ENCODE measurements at places on chromosomes 6 and 20. TPM values are rescaled to one million over a fixed set of nuclear protein-coding genes. Genes with fewer than 3 reads are reported as not detected.
A peak's percentile ranks its signal among the peaks of the same experiment; 100 is the strongest.

The CST7 gene
- total RNA-seq = 3.1 TPM

- no peaks in the 10 kb centered on the region for H3K27me3 ChIP-seq
- peaks cover 3% of the 10 kb centered on the region for H3K4me1 ChIP-seq
- peak; percentile 54 for DNase-seq
- no peak within 1 kb of the TSS for H3K27ac ChIP-seq
- H3K4me3 ChIP-seq = peak within 1 kb of the TSS; percentile 58
Observed at GRCh38 chr6:154995254-154996015, at the start of gene TIAM2. TSS of gene TIAM2 (plus strand) at chr6:154995315. CDS start at chr6:155129224, 133,909 bp downstream.

- no peak overlapping the region for H3K27ac ChIP-seq
- H3K4me3 ChIP-seq = no peak overlapping the region
- no peak for DNase-seq
- H3K36me3 ChIP-seq = no peaks in the 10 kb centered on the region
Observed at GRCh38 chr6:109834595-109835437, 143.3 kb upstream of the GPR6 start.

DNA sequence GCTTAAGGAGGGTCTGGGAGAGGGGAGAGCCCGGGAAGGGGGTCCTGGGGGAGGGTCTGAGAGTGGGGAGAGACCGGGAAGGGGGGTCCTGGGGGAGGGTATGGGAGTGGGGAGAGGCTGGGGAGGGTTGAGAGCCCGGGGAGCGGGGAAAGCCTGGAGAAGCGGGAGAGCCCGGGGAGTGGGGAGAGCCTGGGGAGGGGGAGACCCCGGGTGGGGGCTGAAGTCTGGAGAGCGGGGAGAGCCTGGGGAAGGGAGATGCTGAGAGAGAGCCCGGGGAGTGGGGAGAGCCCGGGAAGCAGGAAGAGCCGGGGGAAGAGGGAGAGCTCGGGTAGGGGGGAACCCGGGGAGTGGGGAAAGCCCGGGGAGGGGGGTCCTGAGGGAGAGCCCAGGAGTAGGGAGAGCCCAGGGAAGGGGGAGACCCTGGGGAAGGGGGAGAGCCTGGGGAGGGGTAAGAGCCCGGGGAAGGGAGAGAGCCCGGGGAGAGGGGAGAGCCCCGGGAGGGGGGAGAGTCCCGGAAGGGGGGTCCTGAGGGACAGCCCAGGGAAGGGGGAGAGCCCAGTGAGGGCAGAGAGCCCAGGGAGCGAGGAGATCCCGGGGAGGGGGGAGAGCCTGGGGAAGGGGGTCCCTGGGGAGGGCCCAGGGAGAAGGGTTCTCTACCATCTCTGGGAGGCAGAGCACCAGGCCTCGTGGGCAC is 148.5 kb downstream of the SYNDIG1 start:
- DNase-seq = no peak
- H3K27ac ChIP-seq = no peak overlapping the region
- H3K4me3 ChIP-seq = no peak overlapping the region
- H3K27me3 ChIP-seq = no peaks in the 10 kb centered on the region
- no peaks in the 10 kb centered on the region for H3K4me1 ChIP-seq

The MOG gene
- total RNA-seq = not detected

DNA sequence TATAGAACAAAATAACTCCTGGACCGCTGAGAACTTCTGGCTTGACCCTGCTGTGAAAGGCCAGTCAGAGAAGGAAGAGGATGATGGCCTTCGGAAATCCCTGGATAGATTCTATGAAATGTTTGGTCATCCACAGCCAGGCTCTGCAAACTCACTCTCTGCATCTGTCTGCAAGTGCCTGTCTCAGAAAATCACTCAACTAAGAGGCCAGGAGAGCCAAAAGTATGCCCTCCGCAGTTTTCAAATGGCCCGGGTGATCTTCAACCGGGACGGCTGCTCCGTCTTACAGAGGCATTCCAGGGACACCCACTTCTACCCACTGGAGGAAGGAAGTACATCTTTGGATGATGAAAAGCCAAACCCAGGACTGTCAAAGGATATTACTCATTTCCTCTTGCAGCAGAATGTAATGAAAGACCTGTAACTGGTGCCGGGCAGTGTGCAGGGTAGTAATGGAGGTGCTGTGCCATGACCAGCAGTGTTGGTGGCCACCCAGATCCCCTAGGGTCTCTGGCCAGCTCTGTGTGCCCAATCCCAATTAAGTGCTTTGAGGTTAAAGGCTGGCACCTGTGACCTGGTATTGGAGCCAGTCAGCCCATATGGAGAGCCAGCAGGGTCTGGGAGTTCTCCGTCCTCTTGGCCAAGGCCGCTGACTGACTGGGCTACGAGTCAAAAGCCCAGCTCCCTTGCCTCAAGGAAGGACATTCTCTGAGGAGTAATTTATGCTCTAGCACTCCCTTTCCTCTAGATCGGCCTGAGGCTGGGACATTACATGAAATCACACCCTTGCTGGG is 87.1 kb downstream of the TRMT6 start:
- DNase-seq = no peak
- H3K4me3 ChIP-seq = no peak overlapping the region
- H3K36me3 ChIP-seq = no peaks in the 10 kb centered on the region
- no peak overlapping the region for H3K27ac ChIP-seq
- no peaks in the 10 kb centered on the region for H3K27me3 ChIP-seq

GRCh38 chr6:143485967-143486366 is 25.6 kb downstream of the FUCA2 start:
- no peaks in the 10 kb centered on the region for H3K4me1 ChIP-seq
- DNase-seq = no peak
- no peak overlapping the region for H3K4me3 ChIP-seq
- H3K27me3 ChIP-seq = no peaks in the 10 kb centered on the region
- no peaks in the 10 kb centered on the region for H3K36me3 ChIP-seq

- no peak overlapping the region for H3K4me3 ChIP-seq
- peaks cover 8% of the 10 kb centered on the region for H3K36me3 ChIP-seq
- no peak overlapping the region for H3K27ac ChIP-seq
- no peak for DNase-seq
Observed at GRCh38 chr20:41121399-41121798, 15.9 kb upstream of the PLCG1 start.

- H3K27ac ChIP-seq = no peak overlapping the region
- no peaks in the 10 kb centered on the region for H3K27me3 ChIP-seq
- DNase-seq = no peak
- no peaks in the 10 kb centered on the region for H3K4me1 ChIP-seq
- H3K4me3 ChIP-seq = no peak overlapping the region
Observed at GRCh38 chr6:166379800-166380199, 2.9 kb downstream of the MPC1 start.

The PLCB1 gene
- total RNA-seq = 10.7 TPM

The BMP7 gene
- total RNA-seq = 0.52 TPM

DNA sequence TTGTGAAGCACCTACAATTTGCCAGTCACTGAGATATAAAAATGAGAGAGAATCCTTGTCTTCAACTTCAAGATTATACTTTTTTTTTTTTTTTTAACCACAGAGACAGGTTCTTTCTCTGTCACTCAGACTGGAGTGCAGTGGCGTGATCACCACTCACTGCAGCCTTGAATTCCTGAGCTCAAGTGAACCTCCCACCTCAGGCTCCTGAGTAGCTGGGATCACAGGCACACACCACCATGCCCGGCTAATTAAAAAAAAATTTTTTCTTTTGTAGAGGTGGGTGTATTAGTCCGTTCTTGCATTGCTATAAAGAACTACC is 51.6 kb upstream of the PMEPA1 start:
- no peaks in the 10 kb centered on the region for H3K27me3 ChIP-seq
- no peak overlapping the region for H3K27ac ChIP-seq
- no peak overlapping the region for H3K4me3 ChIP-seq
- H3K4me1 ChIP-seq = no peaks in the 10 kb centered on the region

The FAXC gene
- 3.8 TPM for total RNA-seq

The RAMACL gene
- 6.4 TPM for total RNA-seq

- H3K27me3 ChIP-seq = no peaks in the 10 kb centered on the region
- no peaks in the 10 kb centered on the region for H3K4me1 ChIP-seq
- no peak overlapping the region for H3K27ac ChIP-seq
- H3K36me3 ChIP-seq = no peaks in the 10 kb centered on the region
- no peak for DNase-seq
Observed at GRCh38 chr6:143721642-143722041, 43.9 kb downstream of the PHACTR2 start.

The NOL4L gene
- total RNA-seq = 13.0 TPM

The C6orf141 gene
- 9.6 TPM for total RNA-seq

GRCh38 chr6:44500074-44500473 is 112.6 kb downstream of the CDC5L start:
- no peaks in the 10 kb centered on the region for H3K4me1 ChIP-seq
- no peak overlapping the region for H3K4me3 ChIP-seq
- DNase-seq = no peak
- no peaks in the 10 kb centered on the region for H3K27me3 ChIP-seq
- no peak overlapping the region for H3K27ac ChIP-seq
- no peaks in the 10 kb centered on the region for H3K36me3 ChIP-seq

The ZBTB12 gene
- 4.9 TPM for total RNA-seq

DNA sequence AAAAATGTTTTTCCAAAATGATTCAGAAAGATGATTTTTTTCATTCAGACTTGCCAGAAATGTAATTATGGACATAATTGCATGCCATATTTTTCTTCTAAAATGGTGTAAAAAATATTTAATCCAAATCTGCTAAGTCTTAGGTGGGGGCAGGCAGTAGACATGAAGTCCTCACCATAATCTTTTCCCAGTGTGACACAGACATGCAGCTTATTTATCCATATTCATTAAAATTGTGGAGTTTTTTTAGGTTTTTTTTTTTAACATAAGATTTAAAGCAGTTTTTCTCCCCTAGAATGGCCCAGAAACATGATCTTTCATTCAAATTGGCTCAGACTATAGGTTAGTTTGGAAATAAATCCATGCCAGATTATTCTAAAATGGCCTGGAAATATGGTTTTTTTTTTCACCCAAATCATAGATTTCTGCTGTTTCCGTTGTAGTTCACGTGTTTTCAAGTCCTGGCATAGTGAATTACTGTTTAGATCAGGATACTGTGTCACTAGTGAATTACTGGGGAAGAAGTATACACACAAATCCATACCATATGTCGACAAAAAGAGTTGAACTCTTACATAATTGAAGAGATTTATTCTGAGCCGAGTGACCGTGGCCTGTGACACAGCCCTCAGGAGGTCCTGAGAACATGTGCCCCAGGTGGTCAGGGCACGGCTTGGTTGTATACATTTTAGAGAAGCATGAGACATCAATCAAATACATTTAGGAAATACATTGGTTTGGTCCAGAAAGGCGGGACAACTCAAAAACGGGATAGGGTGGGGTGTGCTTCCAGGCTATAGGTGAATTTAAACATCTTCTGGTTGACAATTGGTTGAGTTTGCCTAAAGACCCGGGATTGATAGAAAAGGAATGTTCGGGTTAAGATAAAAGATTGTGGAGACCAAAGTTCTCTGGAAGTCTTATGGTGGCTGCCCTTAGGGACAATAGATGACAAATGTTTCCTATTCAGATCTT is 33.9 kb downstream of the ZNF133 start:
- H3K27me3 ChIP-seq = no peaks in the 10 kb centered on the region
- no peak overlapping the region for H3K4me3 ChIP-seq
- H3K27ac ChIP-seq = no peak overlapping the region
- H3K36me3 ChIP-seq = no peaks in the 10 kb centered on the region

All from aorta (tissue), 5 donors.